Activated gamma-delta T cell treated with Interleukin-2 at 50 U/mL for 16 hours (primary cell): ENCODE measurements at places on chromosomes 3 and 15.

- no peak for DNase-seq
Measured at GRCh38 chr15:57525581-57525980, 66.1 kb upstream of the MYZAP start.

DNA sequence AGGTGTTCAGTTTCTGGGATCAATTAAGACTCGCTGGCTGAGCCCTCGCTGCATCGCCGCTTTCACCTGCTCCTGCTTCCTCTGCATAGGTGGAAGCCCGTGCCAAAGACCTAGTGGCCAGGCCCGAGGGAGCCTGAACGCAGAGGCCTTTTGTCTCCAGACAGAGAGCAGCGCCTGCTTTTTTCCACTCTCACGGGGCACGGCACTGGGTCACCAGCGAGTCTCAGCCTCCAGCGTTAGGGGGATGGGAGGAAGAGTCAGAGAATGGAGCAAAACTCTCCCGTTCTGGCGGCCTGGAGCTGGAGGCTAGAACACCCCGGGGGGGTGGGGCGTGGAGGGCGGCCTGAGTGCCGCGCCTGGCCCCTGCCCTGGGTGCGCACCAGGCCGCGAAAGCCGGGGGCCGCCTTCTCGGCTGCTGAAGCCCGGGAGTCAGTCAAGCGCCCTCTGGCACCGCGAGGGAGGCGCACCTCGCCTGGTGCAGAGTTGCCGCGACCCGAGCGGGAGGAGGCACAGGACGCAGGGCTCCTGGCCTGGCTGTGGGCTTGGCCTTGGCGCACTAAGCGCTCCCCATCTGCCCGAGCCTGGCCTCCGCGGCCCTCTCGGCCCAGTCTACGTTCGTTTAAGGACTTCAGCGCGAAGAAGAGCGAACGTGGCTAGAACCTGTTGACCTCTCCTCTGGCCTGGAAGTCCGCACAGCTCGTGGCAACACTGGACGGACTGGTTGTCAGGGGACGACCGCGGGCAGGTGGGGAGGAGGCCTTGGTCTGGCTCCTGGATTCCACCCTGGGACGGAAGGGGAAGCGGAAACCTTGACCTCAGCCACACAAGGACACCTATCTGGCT, 21.5 kb downstream of the NR2F2 start:
- DNase-seq = no peak

DNA sequence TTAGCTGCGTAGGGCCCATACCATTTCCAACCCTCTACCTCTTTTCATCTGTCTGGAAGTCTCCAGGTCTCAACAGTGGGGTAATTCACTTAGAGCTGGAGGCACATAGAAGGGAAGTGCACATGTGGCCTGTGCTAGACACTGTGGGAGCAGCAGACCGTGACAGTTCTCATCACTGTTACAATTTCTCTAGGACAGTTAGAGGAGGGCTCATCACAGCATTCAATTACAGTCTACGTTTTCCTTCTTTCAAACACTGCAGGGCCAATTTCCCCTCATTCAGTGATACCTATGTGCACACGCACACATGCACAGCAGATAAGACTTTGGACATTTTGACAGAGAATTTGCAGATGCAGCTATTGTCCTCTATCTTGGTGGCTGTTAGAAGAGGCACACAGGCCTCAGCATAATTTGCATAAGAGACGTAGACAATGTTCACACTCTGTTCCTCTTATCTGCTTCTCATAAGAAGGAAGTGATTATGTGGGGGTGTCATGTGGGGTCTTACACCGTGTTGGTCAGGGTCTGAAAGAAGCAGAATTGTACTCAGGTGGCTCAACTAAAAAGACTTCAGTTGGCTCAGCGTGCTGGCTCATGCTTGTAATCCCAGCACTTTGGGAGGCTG, 12.6 kb upstream of the HRG start:
- no peak for DNase-seq

GRCh38 chr3:12195231-12195630, 36.5 kb upstream of the TIMP4 start:
- no peak for DNase-seq

- DNase-seq = no peak
Measured at GRCh38 chr3:187845826-187846225, 100.6 kb upstream of the BCL6 start.

DNA sequence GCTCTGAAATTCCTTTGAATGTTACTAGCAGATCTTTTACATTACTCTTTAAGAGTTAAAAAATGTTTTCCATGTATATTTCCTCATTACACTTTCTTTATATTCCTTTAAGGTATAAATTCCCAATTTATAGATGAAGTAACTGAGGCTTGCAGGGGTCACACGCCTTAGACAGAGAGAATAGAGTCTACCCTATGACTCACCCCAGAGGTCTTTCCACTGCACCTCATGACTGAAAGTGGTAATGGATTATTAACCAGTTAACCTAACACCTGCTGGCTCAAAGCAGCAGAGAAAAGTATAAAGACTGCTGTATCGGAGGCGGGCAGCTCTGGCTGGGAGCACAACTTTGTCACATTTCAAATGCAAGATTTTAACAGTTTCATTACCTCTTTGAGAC, 37.7 kb downstream of the LDHAL6B start:
- DNase-seq = no peak

GRCh38 chr15:83204697-83205096, 2.9 kb downstream of the HDGFL3 start:
- DNase-seq = no peak

- peak; percentile 46 for DNase-seq
Measured at GRCh38 chr3:58237941-58238681, 519 bp downstream of the ABHD6 start.

DNA sequence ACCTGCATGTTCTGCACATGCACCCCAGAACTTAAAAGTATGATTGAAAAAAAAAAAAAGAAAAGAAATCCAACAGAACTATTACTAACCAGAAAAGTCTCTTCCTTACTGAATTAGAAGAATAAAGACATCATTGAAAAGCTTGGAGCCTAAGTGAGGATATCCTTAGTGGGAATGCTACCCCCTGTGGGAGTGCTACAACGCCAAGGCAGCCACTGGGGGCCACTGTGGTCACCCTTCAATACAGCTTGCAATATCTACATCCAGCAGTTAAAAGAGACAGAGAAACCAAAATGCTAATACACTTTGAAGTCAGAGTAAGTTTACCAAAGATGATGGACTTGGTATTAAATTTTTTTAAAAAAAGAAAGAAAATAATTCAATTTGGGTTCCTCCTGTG, 292.0 kb downstream of the PLCL2 start:
- no peak for DNase-seq
